ENCODE measurements at places on chromosomes 3 and 15.

- DNase-seq, result no peak
Observed at GRCh38 chr3:77718311-77718710, 678.4 kb downstream of the ROBO2 start.

GRCh38 chr15:92306663-92307062 lies 87.0 kb upstream of the ST8SIA2 start:
- DNase-seq, result no peak

DNA sequence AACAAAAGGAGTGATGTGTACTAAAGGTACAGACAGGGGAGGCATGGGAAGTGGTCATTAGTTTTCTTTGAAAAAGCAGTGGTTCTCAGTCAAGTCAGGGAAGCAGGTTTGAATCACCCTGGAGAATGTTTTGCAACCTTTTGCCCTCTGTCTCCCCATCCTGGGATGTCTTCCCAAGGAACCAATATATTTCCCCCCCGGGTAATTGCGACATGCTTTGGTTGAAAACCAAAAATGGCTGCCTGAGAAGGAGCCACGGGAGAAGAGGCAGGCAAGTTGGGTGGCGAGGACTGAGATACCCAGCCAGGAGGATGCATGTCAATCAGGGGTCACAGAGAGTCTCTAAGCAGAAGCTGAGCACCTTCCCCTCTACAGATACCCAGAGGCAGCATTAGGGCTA lies 20.2 kb upstream of the PPP1R2 start:
- DNase-seq, result no peak

DNA sequence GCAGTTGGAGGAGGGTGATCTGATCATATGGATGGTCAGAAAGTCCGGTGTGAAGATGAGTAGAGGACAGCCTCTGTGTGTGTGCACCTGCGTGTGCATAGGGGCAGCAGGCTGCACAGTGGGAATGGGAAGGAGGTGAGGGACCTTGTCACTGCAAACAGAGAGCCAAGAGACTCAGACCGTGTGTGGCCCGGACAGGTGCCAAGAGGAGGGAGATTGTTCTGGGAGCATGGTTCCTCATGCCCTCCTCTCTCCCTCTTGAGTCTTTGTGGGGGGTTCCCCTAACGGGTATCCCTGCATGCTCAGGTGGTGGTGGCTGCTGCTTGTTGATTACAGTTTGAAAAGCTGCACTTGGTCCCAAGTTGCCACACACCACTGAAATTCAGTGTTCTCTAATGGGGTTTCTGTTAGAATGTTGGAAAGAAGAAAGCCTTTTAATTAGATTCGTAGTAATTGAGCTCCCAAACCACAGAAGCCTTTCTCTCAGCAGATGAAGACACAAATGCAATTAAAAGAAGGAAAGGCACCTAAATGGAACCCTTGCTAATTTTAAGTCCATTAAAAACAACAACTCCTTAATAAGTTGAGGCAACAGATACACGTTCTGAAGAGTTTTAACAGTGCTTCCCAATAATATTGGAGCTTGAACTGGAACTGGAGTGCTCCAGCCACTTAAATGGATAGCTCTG lies 68.9 kb downstream of the CHRNA7 start:
- no peak for DNase-seq

DNA sequence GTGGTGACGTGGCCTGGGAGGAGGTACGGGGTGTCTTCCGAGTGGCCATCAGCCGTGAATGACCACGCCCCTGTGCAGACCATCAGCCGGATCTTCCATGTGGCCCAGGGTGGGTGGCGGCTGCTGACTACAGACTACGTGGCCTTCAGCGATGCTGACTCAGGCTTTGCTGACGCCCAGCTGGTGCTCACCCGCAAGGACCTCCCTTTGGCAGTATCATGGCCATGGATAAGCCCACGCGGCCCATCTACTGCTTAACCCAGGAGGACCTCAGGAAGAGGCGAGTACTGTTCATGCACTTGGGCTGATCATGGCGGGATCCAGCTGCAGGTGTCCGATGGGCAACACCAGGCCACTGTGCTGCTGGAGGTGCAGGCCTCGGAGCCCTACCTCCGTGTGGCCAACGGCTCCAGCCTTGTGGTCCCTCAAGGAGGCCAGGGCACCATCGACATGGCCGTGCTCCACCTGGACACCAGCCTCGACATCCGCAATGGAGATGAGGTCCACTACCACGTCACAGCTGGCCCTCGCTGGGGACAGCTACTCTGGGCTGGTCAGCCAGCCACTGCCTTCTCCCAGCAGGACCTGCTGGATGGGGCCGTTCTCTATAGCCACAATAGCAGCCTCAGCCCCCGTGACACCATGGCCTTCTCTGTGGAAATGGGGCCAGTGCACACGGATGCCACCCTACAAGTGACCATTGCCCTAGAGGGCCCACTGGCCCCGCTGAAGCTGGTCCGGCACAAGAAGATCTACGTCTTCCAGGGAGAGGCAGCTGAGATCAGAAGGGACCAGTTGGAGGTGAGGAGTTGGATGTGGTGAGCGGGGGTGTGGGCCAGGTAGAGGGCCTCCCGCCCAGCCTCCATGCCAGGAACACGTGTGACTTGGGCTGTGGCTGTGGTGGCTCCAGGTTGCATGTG lies 178.4 kb downstream of the TBC1D2B start:
- peak; percentile 60 for DNase-seq

- no peak for DNase-seq
Observed at GRCh38 chr3:107543666-107544065, 20.9 kb downstream of the BBX start.

DNA sequence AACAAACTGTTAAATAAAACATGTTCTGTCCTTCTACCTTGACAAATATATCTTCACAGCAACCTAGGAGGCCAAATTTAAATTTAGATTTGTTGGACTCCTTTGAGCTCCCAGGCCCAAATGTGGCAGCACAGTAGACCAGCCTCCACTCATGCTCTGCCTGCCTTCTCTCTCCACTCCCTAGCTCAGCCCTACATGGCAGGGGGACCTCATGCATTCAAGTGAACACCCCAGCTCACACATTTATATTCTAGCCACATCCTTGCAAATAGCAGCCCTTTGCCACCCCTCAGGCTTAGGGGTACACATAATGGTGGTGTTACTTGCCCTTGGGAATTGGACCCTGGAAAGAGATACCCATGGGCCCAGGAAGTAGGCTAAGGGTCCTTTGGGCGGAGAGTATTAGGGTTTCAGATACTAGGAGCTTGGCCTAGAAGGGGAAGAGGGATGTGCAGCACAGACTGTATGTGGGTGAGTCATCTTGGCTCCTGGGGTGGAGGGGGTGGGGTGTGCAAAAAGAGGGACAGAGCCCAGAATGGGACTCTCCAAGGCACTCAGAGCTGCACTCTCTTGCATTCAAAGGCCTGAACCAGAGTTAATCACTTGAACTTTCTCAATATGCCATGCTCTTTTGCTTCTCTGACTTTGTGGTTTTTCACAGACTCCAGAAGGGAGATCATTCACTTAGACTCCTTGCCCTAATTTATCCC lies 268.4 kb upstream of the ROPN1 start:
- no peak for DNase-seq

- DNase-seq, result peak; percentile 73
Observed at GRCh38 chr3:194204042-194204987, 68.4 kb downstream of the HES1 start.

DNA sequence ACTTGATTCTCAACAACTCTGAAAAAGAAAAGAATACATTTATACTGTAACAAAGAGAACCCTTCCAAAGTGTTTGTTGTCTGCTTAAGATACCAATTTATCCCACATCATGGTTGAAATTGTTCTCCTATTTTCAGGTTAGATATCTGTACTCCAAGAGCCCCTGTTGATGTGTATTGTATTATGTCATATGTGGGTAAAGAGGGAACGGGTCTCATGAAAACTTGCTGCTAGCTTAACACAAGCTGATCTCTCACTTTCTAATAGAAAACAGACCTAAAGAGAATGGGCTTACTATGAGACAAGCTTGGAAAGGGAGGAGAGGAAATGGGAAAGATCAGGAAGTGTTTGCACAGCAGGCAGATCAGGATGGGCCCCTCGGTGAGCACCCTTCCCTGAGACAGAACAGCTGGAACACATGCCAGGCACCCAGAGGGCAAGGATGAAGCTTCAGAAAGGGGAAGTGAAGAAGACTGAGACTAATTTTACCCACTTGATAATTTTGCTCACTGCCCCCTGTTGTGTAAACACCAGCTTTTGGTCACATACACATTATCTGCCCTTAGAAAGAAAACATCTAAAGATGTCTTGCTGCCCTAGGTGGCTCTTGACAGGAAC lies 747.9 kb upstream of the CCDC54 start:
- no peak for DNase-seq

DNA sequence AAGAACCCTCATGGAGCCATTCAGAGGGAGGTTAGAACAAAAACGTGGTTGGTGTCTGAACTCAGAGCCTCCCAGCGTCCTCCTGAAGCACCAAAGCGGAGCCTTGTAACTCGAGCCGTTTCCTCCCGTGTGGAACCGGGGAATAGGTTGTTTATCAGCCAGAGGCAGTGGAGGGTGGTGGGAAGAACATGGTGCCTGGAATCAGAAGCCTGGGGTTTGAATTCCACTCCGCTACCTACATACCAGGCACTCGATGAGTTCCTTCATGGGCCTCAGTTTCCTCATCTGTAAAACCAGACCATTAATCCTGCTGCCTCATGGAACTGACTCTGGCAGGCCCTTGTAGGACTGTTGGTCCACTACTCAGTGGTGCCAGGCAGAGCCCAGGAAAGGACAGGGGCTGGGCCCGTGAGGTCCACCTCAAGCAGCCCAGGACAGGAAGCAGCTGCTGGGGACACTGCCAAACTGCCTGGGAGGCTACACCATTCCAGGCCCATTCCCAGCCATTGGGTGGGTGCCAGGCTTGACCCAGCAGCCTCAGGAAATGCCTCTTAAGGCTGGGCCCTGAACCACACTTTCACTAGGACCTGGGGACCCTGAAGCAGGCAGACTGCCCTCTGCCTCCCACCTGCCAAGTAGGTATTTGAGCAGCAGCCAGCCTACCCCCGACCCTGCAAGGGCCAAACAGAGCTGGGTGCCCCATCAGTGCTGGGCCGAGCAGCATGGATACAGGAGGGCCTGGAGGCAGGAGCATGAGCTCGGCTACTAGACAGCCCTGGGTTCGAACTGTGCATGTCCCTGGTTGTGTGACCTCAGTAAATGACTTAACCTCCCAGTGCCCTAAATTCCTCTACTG lies 33.4 kb downstream of the PRKCD start:
- no peak for DNase-seq

GRCh38 chr3:38029400-38030125 lies at the start of gene PLCD1:
Gene PLCD1 (minus strand): TSS chr3:38029642. CDS start chr3:38029539, 103 bp downstream.
- peak; percentile 92 for DNase-seq

- no peak for DNase-seq
Observed at GRCh38 chr3:188169830-188170455, 16.0 kb downstream of the LPP start.

- DNase-seq, result no peak
Observed at GRCh38 chr3:180923561-180923960, 11.1 kb downstream of the FXR1 start.

- no peak for DNase-seq
Observed at GRCh38 chr3:90184861-90185260, 1077.4 kb downstream of the EPHA3 start.

GRCh38 chr15:67843092-67843501 lies 3.3 kb upstream of the RNU6-1 start:
- no peak for DNase-seq

- DNase-seq, result no peak
Observed at GRCh38 chr15:74548241-74548640, 7.2 kb downstream of the ARID3B start.

- no peak for DNase-seq
Observed at GRCh38 chr3:25662736-25663320, 1.9 kb downstream of the TOP2B start.

DNA sequence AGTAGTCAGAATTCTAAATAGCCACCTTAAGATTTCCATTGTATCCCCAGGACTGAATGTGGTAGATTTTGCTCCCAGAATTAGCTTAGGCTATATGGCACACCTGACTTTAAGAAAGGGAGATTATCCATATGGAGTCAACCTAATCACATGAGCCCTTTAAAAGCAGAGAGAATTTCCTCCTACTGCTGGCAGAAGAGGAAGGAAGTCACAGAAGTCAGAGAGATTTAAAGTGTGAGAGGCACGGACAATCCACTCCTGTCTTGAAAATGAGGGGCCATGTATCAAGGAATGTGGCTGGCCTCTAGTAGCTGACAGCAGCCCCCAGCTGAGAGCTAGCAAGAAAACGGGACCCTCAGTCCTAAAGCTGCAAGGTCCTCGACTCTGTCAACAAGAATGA lies 26.8 kb downstream of the LRRC31 start:
- DNase-seq, result no peak

DNA sequence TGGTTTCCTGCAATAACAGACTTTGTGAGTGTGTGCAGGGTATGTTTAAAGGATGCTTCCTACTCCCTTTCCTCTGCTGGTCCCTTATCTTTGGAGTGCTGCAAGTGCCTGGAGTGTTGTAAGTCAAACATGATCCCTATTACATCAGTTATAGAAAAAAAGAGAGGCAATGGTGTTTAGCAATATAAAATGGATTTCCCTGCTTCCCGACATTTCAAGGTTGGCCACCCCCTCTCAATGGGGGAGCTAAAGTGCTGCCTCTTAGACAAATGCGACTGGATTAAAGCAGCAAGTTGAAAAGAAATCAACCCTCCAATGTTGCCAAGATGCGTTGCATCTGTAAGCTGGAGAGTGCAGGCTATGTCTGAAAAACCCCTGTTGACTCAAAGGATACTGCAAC lies 203.1 kb upstream of the WNT5A start:
- DNase-seq, result no peak

DNA sequence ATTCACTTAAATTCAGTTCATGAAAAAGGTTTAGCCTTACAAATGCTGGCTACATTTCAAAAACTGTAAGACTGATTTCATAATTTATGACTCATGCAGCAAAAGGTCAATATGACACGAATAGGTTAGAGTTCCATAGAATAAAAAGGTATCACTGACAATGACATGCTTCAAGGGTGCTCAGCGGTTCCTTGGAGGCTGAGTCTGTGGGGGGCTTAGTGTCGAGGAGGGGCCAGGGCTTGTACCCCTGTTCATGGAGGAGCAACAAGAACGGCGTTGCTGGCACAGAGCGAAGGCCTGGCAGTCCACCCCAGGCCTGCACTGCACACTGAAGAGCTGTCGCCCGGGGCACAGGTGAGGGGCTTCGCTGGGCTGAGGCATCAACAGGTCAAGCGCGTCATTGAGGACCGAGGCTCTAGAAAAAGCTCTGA lies 174.2 kb downstream of the NR1D2 start:
- no peak for DNase-seq

GRCh38 chr3:48466386-48467109 lies 20.0 kb downstream of the ATRIP start:
- peak; percentile 68 for DNase-seq

- no peak for DNase-seq
Observed at GRCh38 chr3:169648451-169648850, 15.1 kb downstream of the MECOM start.

DNA sequence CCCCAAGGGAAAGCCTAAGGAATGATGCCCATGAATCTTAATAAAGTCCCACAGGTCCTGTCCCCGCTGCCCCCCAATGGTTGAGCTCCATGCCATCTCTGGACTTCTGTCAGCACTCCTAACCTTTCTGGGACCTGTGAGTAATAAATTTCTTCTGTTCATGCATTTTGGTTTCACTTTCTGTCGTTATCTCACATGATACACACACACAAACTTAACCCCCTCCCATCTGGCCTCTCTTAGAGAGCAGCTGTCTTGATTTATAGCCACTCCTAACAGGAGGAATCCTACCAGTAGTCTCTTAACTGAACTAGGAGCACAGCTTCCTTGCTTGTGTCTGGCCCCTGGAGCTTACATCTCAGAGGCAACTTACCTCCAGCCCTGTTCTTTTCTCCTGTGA lies 82.7 kb upstream of the SELENOK start:
- no peak for DNase-seq

All from upper lobe of right lung (tissue), 1 donor.